GM12878 (cell line): ENCODE measurements at places on chromosomes 4 and X. TPM values are rescaled to one million over a fixed set of nuclear protein-coding genes. Genes with fewer than 3 reads are reported as not detected.

The WAS gene
- 84.7 and 86.8 TPM in 2 replicates for total RNA-seq

DNA sequence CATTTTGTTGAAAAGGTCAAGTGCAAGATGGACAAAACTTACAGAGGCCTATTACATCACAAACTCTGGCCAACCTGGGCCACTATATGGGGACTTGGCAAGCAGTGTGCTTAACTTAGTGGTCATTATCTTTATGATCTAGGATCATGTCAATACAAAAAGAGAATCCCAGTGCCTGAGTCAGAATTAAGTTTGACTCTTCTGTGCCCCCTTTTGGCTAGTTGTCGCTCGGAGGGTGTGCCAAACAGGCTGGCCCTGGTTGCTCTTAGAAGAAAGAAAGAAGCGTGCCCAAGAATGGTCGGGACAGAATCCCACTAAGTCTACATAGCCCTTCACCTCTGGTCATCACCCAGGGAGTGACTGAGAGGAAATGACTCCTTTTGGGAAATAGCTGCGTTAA is 100.1 kb downstream of the EIF4E start:
- H3K4me3 ChIP-seq: no peak overlapping the region
- DNase-seq: no peak

DNA sequence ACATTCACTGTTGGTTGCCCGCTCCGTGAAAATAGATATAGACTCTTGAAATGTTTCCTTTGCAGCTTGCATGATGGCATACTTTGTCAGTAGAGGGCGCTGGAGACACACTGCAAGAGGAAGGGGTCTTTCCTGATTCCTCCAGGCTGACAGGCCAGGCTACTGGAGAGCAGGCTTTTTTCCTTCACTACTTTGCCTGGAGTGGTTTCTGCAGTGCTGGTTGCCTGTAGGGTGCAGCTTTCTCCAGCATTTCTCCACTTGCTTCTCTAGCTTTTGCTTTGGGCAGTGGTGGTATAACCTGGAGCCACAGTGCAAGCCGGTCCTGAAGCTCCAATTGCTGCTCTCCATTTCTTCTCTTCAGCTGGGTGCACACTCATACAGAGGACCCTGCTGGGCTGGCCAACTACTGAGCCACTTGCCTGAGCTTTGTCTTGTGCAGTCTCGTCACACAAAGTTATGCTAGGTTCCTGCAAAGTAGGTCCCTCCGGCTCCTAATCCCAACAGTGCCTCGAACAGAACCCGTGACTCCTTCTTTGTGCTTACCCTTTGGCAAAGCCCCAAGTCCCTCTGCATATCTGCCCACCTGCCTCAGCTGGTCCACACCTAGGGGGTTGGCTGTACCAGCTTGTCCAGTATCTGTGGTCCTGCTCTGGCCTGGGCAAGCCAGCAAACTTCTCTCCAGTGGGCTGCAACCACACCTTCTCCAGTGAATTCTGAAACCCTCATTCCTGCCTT is 46.3 kb downstream of the RASSF6 start:
- H3K27me3 ChIP-seq: no peaks in the 10 kb centered on the region
- H3K4me3 ChIP-seq: no peak overlapping the region
- H3K36me3 ChIP-seq: no peaks in the 10 kb centered on the region

DNA sequence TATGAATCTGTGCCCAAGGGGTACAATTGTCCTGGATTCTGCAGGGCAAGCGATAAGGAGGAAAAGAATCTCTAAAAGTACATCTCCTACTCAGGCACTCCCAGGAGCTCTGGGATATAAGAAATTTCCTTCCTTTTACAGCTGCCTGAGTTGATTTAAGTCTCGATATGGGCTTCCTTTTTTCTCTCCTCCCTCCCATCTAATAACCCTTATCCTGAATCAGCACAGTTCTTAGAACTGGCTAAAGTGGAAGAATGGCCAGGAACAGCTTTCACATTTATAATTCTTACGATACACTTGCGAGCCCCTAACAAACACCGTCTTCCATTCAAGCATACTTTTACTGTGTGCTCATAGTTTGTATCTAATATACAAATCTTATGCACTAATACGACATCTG is 21.2 kb downstream of the LRP2BP start:
- no peak overlapping the region for H3K27ac ChIP-seq
- peaks cover 1% of the 10 kb centered on the region; the same call in 1 of the 2 replicates for H3K36me3 ChIP-seq
- H3K4me3 ChIP-seq: no peak overlapping the region
- no peaks in the 10 kb centered on the region for H3K27me3 ChIP-seq

- H3K27ac ChIP-seq: no peak overlapping the region
- no peaks in the 10 kb centered on the region for H3K36me3 ChIP-seq
- no peak overlapping the region for H3K4me3 ChIP-seq
- DNase-seq: no peak
- no peaks in the 10 kb centered on the region for H3K27me3 ChIP-seq
Measured at GRCh38 chr4:78091534-78091933, 34.4 kb downstream of the FRAS1 start.

The ALAS2 gene
- not detected in 2 replicates for total RNA-seq

DNA sequence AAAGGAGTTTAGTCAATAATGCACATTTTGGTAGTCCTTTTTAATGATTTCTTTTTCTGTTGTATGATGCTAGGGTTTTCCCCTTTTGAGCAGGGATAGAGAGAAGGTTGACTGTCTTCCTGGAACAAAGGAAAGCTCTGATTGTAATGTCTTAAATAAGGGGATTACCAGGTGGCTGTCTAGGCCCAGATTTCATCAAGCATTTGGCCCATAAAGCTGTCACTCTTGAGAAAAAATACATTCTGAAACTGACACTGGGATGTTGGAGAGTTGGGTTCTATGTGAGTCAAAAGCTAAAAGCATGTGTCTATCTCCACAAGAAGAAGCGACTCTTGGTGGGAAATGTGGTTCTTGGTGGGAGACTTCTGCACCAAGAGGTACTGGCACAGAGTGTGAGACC is 26.4 kb downstream of the KIAA1210 start:
- no peaks in the 10 kb centered on the region for H3K36me3 ChIP-seq
- DNase-seq: no peak
- no peak overlapping the region for H3K4me3 ChIP-seq
- H3K27me3 ChIP-seq: no peaks in the 10 kb centered on the region
- H3K27ac ChIP-seq: no peak overlapping the region

- no peak overlapping the region for H3K27ac ChIP-seq
- H3K36me3 ChIP-seq: no peaks in the 10 kb centered on the region; the same call in 1 of the 2 replicates
- no peaks in the 10 kb centered on the region for H3K4me1 ChIP-seq
- no peak overlapping the region for H3K4me3 ChIP-seq
- H3K27me3 ChIP-seq: no peaks in the 10 kb centered on the region
- DNase-seq: no peak
Measured at GRCh38 chr4:113539408-113539807, 222.1 kb downstream of the CAMK2D start.

The TCEAL7 gene
- not detected in 2 replicates for total RNA-seq

- no peak overlapping the region for H3K4me3 ChIP-seq
- H3K36me3 ChIP-seq: no peaks in the 10 kb centered on the region
- H3K27me3 ChIP-seq: no peaks in the 10 kb centered on the region
- no peak overlapping the region for H3K27ac ChIP-seq
Measured at GRCh38 chr4:188300385-188300784, 161.1 kb downstream of the TRIML1 start.

- H3K36me3 ChIP-seq: no peaks in the 10 kb centered on the region
- H3K4me1 ChIP-seq: no peaks in the 10 kb centered on the region
- H3K4me3 ChIP-seq: no peak overlapping the region
- no peak for DNase-seq
- no peaks in the 10 kb centered on the region for H3K27me3 ChIP-seq
- H3K27ac ChIP-seq: no peak overlapping the region
Measured at GRCh38 chr4:19711871-19712270, 539.8 kb upstream of the SLIT2 start.

- H3K36me3 ChIP-seq: no peaks in the 10 kb centered on the region
- no peaks in the 10 kb centered on the region for H3K4me1 ChIP-seq
- no peaks in the 10 kb centered on the region for H3K27me3 ChIP-seq
- no peak for DNase-seq
- no peak overlapping the region for H3K4me3 ChIP-seq
Measured at GRCh38 chr4:94566420-94566819, 114.7 kb downstream of the PDLIM5 start.

The CCDC120 gene
- 3.7 and 4.1 TPM in 2 replicates for total RNA-seq

The AFP gene
- 0.69 and 0.72 TPM in 2 replicates for total RNA-seq

The VCX3B gene
- not detected in 2 replicates for total RNA-seq

DNA sequence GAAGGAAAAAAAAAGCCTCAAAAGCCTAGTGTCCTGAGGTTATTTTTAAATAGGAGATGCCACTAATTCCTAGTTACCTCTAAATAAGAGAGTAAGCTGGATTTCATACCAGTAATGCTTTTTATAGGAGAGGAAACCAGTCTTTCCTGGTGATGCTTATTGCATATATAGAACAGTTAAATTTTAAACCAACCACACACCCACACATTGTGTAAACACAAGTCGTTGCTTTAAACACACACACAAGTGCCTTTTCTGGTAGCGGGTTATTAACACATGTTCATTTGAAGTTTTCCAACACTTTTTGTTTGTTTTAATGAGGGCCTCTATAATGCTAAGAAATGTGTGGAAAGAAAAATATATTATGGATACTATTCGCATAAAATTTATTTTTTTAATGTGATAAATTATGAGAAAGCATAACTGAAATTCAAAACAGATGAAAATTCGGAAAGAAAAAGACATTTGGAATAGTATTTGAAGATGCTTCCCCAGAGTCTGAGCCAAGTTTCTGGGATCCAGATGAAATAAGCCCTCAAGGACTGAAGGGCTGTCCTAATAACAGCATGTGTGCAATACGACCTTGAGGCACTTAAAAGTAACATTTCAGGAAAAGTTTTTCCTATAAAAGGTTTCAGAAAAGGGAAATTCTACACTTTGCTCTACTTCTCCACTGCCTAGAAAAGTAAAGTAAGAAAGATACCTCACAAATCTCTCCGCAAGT is 2.0 kb downstream of the ANTXR2 start:
- H3K4me1 ChIP-seq: peaks cover 40% of the 10 kb centered on the region
- no peaks in the 10 kb centered on the region for H3K27me3 ChIP-seq
- H3K27ac ChIP-seq: peak overlapping the region; percentile 70
- H3K36me3 ChIP-seq: no peaks in the 10 kb centered on the region
- no peak for DNase-seq
- H3K4me3 ChIP-seq: peak overlapping the region; percentile 95

- no peaks in the 10 kb centered on the region for H3K27me3 ChIP-seq
- DNase-seq: no peak
- no peaks in the 10 kb centered on the region for H3K4me1 ChIP-seq
- H3K36me3 ChIP-seq: no peaks in the 10 kb centered on the region
- no peak overlapping the region for H3K27ac ChIP-seq
Measured at GRCh38 chr4:142909908-142910307, 63.8 kb upstream of the INPP4B start.

The SSX4B gene
- not detected in 2 replicates for total RNA-seq

GRCh38 chrX:44874420-44875184 is 1.6 kb downstream of the KDM6A start:
- peak overlapping the region; percentile 90 for H3K27ac ChIP-seq
- no peaks in the 10 kb centered on the region for H3K4me1 ChIP-seq
- no peaks in the 10 kb centered on the region for H3K36me3 ChIP-seq
- peak overlapping the region; percentile 91 for H3K4me3 ChIP-seq

GRCh38 chr4:145613566-145614232 is 5.5 kb upstream of the MMAA start:
- no peaks in the 10 kb centered on the region for H3K36me3 ChIP-seq
- no peak overlapping the region for H3K4me3 ChIP-seq
- no peak overlapping the region for H3K27ac ChIP-seq

The ASB5 gene
- total RNA-seq: not detected in 2 replicates

The KDM5C gene
- total RNA-seq: 99.4 and 110 TPM in 2 replicates

DNA sequence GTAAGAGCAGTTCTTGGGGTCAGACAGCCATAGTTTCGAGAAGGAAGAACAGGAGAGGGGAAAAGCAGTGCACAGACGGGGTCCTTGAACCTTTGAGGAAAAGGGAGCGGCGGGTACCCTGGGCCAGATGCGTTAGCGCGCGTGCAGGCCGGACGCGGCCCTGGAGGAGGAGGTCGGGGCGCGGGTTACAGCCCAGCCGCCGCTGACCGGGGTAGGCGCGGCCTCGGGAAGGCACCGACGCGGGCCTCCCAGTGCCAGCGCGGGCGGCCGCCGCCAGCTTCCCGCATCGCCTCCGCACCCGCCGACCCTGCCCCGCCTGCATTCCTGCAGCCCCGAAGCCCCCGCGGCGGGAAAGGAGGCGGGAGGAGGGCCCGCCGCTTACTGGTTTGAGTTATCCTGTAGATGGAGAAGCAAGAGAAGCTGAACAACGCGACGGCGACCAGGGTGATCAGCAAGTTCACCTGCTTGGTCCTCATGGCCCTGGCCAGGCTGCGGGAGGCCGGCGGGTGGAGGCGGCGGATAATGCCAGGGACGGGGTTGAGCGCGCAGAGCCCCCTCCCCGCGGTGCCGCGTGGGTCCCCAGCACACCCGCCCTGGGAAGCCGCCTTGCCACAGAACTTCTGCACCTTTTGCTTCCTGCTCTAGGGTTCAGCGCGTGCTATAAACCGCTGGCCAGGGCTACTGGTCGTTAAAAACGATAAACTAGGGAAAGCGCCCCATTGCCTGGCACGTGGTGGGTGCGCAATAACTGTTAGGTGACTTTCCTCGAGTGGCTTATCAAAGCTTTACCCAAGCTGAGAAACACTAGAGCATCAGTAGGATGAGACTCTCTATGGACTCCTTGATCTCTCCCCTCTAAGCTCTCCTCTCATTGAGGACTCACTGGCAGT is at the start of gene MGAT4D:
Gene MGAT4D (minus strand): TSS at position 547 of the 890 bp plus-strand sequence. CDS start 71 bp downstream, at position 476.
- H3K4me3 ChIP-seq: no peak within 1 kb of the TSS
- DNase-seq: no peak
- H3K4me1 ChIP-seq: no peaks in the 10 kb centered on the region
- no peak within 1 kb of the TSS for H3K27ac ChIP-seq
- H3K27me3 ChIP-seq: peaks cover 11% of the 10 kb centered on the region

The SLIT2 gene
- total RNA-seq: 0.05 and 0.24 TPM in 2 replicates
